Gastroesophageal sphincter (tissue), 4 donors: ENCODE measurements at places on chromosomes 3 and 15. TPM values are rescaled to one million over a fixed set of nuclear protein-coding genes. Genes with fewer than 3 reads are reported as not detected.
A peak's percentile ranks its signal among the peaks of the same experiment; 100 is the strongest.

DNA sequence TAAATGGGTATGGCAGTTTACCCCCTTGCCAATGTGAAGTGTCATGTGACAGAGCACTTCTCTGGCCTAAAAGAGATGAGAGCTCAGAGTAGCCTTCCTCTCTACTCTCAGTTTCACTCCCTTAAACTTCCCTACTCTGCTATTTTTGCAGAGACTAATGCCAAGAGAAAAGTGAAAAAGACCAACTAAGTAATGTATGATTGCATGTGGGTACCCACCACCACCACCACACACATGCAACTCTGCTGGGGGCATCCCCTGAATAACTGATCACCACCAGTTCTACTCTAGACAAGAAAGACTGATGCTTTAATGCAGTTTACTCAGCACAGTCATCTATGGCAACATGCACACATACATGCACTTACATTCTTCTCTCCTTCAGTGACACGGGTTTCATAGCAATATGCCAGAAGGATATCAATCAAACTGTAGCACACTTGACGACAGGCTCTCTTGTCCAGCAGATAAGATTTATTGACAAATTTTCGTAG lies 31.3 kb downstream of the SHQ1 start:
- no peak for ATAC-seq

GOLGA8J gene
- total RNA-seq = not detected

DNA sequence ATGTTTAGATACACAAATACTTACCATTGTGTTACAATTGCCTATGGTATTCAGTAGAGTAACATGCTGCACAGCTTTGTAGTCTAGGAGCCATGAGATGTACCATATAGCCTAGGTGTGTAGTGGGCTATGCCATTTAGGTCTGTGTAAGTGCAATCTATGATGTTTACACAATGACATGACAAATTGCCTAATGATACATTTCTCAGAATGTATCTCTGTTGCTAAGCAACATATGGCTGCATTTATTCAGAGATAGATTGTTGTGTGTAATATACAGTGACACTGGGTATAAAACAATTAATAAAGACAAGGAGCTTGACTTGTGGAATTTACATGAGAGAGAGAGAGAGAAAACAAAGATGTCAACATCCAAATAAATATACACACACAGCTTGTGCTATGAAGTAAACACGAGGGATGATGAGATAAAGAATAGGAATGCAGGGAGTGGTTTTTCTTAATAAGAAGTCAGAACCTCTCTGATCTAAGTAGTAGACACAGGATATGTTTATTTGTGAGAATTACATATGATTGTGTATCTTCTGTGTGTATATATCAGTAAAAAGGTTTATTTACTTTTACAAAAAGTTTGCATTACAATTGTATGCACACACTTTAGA lies 110.0 kb downstream of the KCNAB1 start:
- no peak for ATAC-seq

PODXL2 gene
- 2.8 TPM for total RNA-seq

GRCh38 chr15:90071220-90071807 lies 31.0 kb downstream of the IDH2 start:
- peak; percentile 78 for ATAC-seq

C3orf20 gene
- not detected for total RNA-seq

EXD1 gene
- total RNA-seq = not detected

DNA sequence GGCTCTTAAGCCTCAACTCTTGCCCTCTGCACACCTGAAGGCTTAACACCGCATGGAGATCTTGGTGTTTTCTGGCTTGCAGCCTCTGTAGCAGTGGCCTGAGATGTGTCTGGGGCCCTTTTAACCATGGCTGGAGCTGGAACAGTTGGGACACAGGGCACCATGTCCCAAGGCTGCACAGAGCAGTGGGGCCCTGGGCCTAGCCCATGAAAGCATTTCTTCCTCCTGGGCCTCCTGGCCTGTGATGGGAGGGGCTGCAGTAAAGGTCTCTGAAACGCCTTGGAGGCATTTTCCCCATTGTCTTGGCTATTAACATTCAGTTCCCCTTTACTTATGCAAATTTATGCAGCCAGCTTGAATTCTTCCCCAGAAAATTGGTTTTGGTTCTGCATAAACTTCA lies 735.5 kb upstream of the ALCAM start:
- ATAC-seq = no peak

DNA sequence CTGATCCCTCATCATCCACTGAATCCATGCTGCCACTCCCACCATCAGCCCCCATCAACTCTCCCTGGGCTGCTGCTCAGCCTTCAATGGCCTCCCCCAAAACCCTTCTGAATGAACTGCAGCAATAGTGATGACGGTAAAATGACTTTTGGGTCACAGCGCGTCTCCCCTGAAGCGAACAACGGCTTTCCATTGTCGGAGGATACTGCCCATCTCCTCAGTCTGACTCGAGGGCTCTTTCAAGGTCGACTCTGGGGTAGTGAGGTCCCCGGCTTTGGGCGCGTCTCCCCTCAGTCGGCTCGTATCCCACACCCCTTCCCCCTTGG lies 57.2 kb upstream of the ZBTB38 start:
- ATAC-seq = no peak

DNA sequence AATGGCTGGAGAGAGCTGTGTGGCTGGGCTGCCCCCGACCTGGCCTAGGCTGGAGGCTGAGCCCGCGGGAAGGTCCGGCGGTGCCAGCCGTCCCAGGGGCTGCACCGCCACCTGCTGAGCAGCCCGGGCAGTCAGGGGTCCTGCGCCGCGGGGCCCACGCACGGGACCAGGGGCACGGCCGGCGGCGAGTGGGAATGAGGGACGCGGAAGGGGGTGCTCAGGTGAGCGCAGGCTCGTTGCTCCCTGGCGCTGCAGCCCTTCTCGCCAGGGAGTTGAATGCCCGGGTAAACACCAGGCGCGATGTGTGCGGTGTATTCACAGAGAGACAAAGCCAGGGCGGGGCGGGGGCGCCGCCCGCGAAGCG lies 666 bp upstream of the SEMA3F start:
- ATAC-seq = peak; percentile 26

DNA sequence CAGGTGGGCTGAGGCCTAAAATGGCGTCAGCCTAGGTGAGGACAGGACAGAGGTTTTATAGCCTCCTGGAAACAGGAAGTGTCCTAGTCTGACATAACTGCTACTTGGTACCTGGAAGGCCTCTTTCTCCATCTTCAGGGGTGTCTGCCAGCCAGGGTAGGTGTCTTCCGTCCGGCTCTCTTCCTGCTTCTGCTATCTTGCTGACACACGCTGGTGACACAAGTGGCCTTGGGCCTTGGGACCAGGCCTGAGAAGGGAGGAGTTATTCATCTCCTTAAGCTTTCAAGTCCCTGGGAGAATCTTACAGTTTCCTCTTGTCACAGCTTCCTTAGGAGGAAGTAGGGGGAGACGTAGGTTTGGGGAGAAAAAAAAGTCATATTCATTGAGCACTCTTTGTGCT lies 551.3 kb downstream of the AGBL1 start:
- no peak for ATAC-seq

DNA sequence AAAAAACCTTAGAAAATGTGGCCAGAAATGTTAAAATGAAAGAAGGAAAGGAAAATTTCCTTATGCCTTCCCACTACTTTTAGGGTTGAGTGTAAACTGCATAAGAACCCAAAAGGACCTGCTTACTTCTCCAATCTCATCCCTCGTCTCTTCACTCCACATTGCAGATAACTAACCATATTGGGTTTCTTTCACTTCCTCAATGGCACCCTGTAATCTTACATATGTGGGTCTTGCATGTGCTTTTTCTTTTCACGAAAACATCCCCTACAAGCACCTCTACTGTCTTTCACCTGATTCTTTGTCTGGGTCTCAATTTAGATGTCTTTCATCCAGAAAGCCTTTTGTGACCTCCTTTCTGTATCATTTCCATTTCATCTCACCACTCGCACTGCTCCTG lies 23.1 kb downstream of the EOMES start:
- ATAC-seq = no peak

DNA sequence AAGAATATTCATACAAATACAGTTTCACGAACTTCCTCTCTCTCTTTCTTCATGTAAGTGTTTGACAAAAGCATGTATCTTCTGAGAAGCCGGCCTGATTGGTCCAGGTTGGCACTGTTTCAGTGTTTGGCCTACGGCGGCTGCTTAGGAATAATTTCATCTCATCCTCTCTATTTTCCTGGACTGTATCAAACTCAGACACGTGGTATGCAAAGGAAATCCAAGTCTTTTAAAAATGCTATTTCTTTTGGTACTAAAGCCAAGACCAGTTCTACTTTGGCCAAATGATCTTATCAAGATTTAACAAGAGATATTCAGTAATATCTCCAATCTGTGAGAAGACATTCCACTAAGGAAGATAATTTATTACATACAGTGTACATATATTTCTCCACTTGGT lies 152.8 kb downstream of the TIGIT start:
- peak; percentile 36 for ATAC-seq

- no peak for ATAC-seq
Observed at GRCh38 chr3:155712008-155712407, 32.9 kb downstream of the PLCH1 start.

DNA sequence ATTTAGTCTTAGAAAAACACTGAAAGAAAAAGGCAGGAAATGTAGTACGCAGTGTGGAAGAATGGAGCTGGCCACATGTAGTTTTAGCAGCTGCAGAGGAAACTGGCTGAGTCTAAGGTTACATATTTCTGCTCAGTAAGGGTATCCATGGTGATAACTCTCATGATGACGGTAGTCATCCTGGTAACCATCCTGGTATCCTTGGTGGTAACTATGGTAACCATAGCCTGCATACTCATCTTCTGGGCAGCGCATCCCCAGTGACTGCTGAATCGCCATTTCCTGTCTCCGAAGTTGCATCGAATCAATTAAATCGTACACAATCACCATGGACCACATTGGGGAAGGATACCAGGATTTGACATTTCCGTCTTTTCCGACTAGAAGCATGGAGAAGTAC lies 35.7 kb downstream of the CCDC80 start:
- ATAC-seq = peak; percentile 55

- peak; percentile 30 for ATAC-seq
Observed at GRCh38 chr3:9779721-9780457, 10.1 kb upstream of the CAMK1 start.

- peak; percentile 71 for ATAC-seq
Observed at GRCh38 chr3:27559835-27560234, 75.7 kb upstream of the SLC4A7 start.

CX3CR1 gene
- 0.31 TPM for total RNA-seq

UCN2 gene
- total RNA-seq = not detected

SAXO2 gene
- 0.73 TPM for total RNA-seq

IGF2BP2 gene
- 13.5 TPM for total RNA-seq

DNA sequence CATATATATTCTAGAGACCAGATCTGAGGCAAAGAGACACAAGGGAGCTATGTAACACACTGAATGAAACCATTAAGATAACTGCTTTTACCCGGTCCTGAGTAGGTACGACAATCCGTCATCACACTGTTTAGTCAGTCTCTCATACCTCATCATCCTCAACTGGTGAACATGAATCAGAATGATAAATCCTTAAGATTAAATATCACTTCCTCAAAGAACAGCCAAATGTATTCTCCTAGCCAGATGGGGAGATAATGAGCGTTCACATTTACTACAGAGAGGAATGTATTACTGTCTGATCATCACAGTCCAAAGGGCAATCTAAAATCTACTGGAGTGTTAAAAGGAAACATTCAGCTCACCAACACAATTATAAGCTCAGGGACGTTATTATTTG lies 319.4 kb upstream of the STAC start:
- ATAC-seq = no peak
